ENCODE measurements at places on chromosomes 13 and 19.
A peak's percentile ranks its signal among the peaks of the same experiment; 100 is the strongest.

DNA sequence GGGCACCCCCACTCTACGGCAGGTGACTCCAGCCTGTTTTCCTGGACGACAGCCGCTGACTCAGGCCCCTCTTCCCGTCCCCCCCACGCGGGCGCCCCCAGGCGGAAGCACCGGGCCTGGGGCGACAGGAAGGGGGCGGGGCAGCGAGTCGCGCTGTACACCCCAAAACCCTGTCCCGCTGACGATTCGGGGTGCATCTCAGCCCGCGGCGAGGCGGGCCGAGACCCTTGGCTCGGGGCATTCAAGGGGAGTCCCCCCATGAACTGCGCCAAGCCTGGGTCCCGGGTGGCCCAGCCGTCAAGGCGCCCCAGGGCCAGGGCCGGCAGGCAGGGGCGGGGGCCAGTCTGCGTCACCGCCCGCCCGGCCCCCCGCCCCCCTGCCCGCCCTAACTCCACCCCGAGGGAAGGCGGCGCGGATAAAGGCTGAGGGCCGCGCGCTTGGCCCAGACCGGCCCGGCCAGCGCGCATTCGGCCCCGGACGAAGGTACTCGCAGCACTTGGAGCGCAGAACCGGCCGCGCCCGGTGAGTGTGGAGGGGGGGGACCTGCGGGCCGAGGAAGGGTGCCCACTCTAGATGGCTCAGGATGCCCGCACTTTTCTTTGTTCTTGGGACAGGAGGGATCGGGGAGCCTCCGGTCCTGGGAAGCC is at the start of gene MIDN:
Gene MIDN (plus strand): TSS at position 445 of the 647 bp plus-strand sequence. CDS start 1,714 bp downstream, outside the sequence.
- DNase-seq = no peak

DNA sequence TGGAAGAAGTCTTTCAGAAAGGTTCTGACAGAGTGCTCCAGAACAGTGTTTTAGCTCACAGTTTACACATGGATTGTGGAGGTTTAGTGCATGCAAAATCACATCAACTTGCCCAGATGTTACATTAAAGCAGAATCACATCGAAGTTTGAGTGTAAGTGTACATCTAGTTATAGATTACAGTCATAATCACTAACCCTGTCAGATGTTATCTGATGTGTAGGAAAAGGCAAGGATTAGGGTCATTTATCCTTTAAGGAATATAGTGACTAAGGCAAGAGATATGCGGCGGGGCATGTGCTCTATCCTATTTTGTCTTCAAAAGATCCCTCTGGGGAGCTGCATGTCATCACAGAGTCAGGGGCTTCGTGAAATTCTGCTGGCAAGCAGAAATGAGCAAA is 66.9 kb downstream of the CYSLTR2 start:
- DNase-seq = no peak

DNA sequence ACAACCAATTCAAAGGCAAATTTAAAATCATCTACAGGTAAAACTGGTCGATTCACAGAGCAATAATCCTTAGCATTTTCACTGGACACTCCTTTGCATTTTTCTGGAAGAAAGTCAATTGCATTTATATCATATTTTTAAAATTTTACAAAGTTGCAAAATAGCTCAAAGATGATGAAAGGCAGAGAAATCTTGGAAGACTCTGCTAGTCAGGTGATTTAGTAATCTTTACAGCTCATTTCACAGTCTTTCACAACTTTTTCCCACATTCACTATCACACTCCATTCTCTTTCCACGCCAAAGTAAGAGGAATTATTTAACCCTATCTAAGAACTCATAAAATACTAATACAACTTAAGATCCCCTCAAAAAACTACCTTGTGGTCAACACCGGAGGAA is 1063.8 kb downstream of the EFNB2 start:
- DNase-seq = no peak

GRCh38 chr13:25674371-25674770 is 302.6 kb downstream of the ATP8A2 start:
- DNase-seq = no peak

DNA sequence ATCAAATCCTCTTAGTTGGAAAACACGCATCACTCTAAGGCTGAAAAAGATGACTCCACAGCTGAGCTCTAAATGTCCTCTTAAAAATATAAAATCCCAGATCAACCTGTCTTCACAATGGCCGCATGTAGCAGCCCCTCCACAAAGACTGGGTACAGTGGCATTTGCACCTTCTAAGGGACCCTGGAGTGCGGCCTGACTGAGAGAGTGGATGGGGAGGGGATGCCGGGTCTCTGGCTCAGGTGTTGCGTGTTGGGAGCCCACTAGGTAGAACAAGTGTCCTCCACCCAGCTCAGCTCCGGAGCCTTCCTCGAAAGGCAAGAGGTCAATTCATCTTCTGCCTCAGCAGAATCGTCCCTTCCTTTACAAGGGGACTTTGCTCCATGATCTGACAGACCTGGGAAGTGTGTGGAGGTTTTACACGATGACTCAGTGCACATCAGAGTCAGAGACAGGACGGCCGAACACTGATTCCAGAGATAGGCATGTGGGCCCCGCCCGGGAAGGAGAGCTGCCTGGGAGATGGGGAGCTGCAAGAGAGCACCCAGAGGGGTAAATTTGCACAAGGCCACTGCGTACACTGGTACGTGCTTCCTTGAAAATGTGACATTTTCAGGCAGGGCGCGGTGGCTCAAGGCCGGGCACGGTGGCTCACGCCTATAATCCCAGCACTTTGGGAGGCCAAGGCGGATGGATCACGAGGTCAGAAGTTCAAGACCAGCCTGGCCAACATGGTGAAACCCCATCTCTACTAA is 23.5 kb upstream of the SLC15A1 start:
- DNase-seq = no peak

DNA sequence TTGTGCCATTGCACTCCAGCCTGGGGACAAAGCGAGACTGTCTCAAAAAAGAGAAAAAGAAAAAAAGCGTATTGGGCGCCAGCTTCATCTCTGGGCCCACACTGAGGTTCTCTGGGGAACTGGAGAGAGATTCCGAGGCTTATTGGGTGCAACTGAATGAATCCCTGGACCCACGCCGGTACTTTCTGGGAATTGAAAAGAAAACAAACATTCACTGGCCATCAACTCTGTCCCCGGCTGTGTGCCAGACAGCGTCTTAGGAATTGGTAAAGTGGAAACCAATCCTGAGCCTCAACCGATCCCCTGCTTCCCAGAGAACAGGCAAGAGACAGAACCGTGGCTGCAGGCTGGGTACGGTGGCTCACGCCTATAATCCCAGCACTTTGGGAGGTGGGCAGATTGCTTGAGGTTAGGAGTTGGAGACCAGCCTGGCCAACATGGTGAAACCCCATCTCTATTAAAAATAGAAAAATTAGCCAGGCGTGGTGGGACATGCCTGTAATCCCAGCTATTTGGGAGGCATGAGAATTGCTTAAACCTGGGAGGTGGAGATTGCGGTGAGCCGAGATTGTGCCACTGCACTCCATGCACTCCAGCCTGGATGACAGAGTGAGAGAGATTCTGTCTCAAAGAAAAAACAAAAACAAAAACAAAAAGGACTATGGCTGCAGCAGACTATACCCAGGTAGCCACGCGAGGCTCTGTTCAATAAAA is 8.6 kb downstream of the ANO8 start:
- no peak for DNase-seq

GRCh38 chr19:56086671-56087430 is 34.2 kb downstream of the ZNF787 start:
- DNase-seq = no peak

- no peak for DNase-seq
These were observed 81.2 kb downstream of the PAN3 start for GRCh38 chr13:28219408-28220099.

DNA sequence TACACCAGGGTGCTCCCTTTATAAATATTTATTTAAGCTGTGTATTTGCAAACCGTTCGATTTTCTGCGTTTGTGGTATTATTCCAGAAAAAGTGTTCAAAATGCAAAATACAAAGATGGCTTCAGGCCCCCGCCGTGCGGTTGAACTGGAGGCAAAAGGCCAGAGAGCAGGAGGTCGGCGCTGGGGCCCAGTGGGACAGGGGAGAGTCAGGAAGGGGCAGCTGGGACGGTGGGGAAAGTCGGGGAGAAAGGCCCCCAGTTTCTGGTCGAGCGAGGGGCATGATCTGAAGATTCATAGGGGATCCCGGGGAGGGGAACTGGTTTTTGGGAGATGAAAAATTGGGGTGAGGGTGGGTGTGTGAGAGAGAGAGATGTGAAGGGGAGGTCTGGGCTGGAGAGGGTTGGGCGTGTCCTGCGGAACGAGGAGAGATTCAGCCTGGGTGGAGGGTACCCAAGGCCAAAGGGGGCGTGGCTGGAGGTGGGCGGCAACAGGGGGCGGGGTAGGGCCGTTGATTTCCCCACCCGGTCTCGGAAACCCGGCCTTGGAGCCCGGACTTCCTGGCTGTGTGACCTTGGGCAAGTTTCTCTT is 678 bp downstream of the ISOC2 start:
- DNase-seq = peak; percentile 75

DNA sequence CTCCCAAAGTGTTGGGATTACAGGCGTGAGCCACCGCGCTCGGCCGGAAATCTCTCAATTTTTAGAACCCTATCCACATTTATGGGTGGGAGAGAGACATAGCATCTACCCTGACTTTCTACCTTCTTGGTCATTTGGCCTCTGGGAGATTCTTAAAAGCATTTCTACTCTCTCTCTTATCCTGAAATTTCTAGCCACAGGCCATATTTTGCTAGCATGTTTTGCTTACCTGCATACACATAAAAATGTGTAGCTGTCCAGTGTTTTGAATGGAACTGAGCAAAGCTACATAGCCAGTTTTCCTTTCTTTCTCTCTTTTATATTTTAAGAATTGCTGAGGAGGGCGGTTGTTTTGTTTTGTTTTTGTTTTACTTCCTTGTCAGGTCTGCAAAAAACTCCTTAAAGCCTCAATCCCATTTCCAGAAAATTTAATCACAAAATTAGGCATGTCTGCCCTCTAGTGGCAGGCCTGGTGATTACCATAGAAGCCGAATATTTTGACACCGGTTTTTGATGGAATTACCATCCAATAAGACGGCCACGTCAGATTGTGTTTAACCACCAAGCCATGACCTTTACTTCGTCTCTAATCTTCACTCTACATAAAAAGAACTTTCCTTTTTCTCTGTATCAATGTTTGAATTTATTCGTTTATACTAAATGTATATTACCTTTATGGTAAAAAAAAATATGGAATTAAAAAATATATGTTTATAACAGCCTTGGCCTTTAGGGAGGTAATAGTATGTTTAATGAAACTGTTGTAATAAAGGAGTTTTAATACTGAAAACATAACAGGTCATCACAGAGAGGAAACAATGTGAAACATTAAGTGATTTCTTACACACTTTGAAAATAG is 34.4 kb upstream of the OXGR1 start:
- peak; percentile 59 for DNase-seq

GRCh38 chr13:106756446-106756845 is 188.5 kb upstream of the ARGLU1 start:
- DNase-seq = peak; percentile 55

- DNase-seq = no peak
These were observed 1680.9 kb downstream of the OLFM4 start for GRCh38 chr13:54709546-54709945.

GRCh38 chr13:99974939-99975561 is 3.5 kb upstream of the ZIC5 start:
- DNase-seq = no peak

- DNase-seq = no peak
These were observed 84.4 kb downstream of the STK24 start for GRCh38 chr13:98492335-98493041.

GRCh38 chr13:85640727-85641126 is 158.5 kb downstream of the SLITRK6 start:
- DNase-seq = no peak

DNA sequence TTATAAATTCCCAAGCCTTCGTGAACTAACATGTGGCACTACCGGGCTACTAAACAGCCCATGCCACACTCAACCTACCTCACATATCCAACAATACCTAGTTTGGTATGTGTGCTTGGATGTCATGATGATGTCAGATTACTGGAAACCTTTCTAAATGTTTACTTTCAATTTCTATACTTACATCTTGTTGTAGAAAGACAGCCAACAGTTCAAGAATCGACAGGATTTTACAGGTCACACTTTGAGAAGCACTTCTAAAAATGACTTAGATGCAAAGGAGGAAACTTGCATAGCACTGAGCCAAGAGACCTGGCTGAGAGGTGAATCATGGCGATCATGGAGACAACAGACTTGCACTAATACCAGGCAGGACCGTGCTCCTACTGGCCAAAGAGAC is 209.9 kb downstream of the COL4A1 start:
- DNase-seq = no peak

- DNase-seq = no peak
These were observed 265.3 kb downstream of the NALCN start for GRCh38 chr13:101150998-101151397.

- DNase-seq = no peak
These were observed 11.4 kb upstream of the STARD13 start for GRCh38 chr13:33296793-33297425.

- no peak for DNase-seq
These were observed 36.3 kb upstream of the ZNF724 start for GRCh38 chr19:23286477-23286876.

- no peak for DNase-seq
These were observed 1.5 kb downstream of the ENOX1 start for GRCh38 chr13:43785261-43785649.

- no peak for DNase-seq
These were observed 11.9 kb downstream of the KLF2 start for GRCh38 chr19:16336571-16336970.

DNA sequence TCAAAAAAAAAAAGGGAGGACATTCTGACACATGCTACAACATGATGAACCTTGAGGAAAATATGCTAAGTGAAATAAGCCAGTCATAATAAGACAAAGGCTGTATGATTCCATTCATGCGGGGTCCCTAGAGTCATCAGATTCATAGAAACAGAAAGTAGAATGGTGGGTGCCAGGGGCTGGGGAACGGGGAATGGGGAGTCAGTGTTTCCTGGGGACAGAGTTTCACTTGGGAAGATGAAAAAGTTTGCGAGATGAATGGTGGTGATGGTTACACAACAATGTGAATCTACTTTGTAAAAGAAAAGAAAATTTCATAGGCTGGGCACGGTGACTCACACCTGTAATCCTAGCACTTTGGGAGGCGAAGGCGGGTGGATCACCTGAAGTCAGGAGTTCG is 6.1 kb upstream of the CLEC4G start:
- no peak for DNase-seq

DNA sequence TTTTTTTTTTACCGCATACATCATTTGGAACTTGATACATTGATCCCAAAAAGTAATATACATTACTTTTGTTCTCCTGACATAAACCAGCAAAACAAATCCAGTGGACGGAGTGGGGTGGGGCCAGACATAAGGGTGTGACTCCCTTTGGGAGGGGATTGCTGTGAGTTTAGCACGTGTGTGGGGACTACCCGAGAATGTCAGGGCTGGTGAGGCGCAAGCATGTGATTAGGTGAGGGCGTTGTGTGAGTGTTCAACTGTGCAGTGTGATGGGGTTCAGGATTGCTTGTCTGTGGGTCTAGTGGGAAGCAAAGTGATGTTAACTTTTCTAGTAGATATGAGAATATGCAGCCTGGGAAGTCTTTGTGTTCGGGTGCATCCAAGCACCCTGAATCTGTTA is 468.0 kb downstream of the TSHZ3 start:
- DNase-seq = no peak

- no peak for DNase-seq
These were observed 52.3 kb downstream of the ABCC4 start for GRCh38 chr13:95248953-95249352.
